Lung microvascular endothelial cell (primary cell): ENCODE measurements at places on chromosomes 4 and X. TPM values are rescaled to one million over a fixed set of nuclear protein-coding genes. Genes with fewer than 3 reads are reported as not detected.

Gene CT45A10
- not detected in 2 replicates for total RNA-seq

Gene UGT2B17
- total RNA-seq: not detected in 2 replicates

Gene MND1
- total RNA-seq: 0.40 and 2.8 TPM in 2 replicates

Gene JCHAIN
- total RNA-seq: not detected in 2 replicates

Gene FOXR2
- total RNA-seq: not detected in 2 replicates

Gene BANK1
- total RNA-seq: under 0.01 TPM in 1 of 2 replicates, not detected in the other

Gene ARHGAP6
- under 0.01 and 0.22 TPM in 2 replicates for total RNA-seq
